ENCODE measurements at places on chromosomes 12 and 14. TPM values are rescaled to one million over a fixed set of nuclear protein-coding genes. Genes with fewer than 3 reads are reported as not detected.

Gene DDX51
- total RNA-seq: 12.9 TPM

Gene KRT82
- total RNA-seq: not detected

Gene CLEC7A
- 15.6 TPM for total RNA-seq

Gene MARS1
- total RNA-seq: 1,821 TPM

Gene MUCL1
- not detected for total RNA-seq

Gene SRSF9
- total RNA-seq: 45.5 TPM

Gene HRK
- not detected for total RNA-seq

Gene RILPL2
- 4.5 TPM for total RNA-seq

Gene TMEM119
- 0.45 TPM for total RNA-seq

Gene DDX47
- 46.4 TPM for total RNA-seq

Gene JAG2
- total RNA-seq: 8.0 TPM

Gene SERPINA10
- not detected for total RNA-seq

Gene TIGAR
- not detected for total RNA-seq

Gene TEAD4
- not detected for total RNA-seq

Gene GDF3
- not detected for total RNA-seq

Gene OTOGL
- total RNA-seq: 0.58 TPM

Gene PDZRN4
- 14.5 TPM for total RNA-seq

Gene SRSF5
- total RNA-seq: 394 TPM

Gene MIP
- total RNA-seq: not detected

Gene GLIPR1L2
- not detected for total RNA-seq

Gene CCDC88C
- total RNA-seq: 66.9 TPM

Gene C1RL
- 104 TPM for total RNA-seq

Gene P2RX2
- not detected for total RNA-seq

Gene SCN8A
- 14.0 TPM for total RNA-seq

Gene PLA2G1B
- not detected for total RNA-seq

Gene VDR
- total RNA-seq: 2.8 TPM

Gene NELL2
- 133 TPM for total RNA-seq

Gene MANSC4
- total RNA-seq: not detected

Gene PLCZ1
- 0.73 TPM for total RNA-seq

Gene IL23A
- total RNA-seq: not detected

Gene TCTN2
- total RNA-seq: 9.2 TPM

Gene TAS2R43
- total RNA-seq: not detected

Gene RNF212B
- total RNA-seq: not detected

Gene EFS
- 3.9 TPM for total RNA-seq

Gene CCDC177
- total RNA-seq: not detected

Gene CCDC198
- not detected for total RNA-seq

Gene CCDC85C
- 10.5 TPM for total RNA-seq

Gene ERP29
- 55.8 TPM for total RNA-seq

Gene C12orf42
- total RNA-seq: not detected

Gene RERGL
- not detected for total RNA-seq

Gene CCDC184
- 0.55 TPM for total RNA-seq

All from stomach (tissue), 19 donors.